ENCODE measurements at places on chromosomes 3 and 15.
A peak's percentile ranks its signal among the peaks of the same experiment; 100 is the strongest.

GRCh38 chr3:3708769-3709115, 90.5 kb upstream of the LRRN1 start:
- no peak for DNase-seq

GRCh38 chr15:70855764-70856163, 1.8 kb upstream of the LARP6 start:
- DNase-seq: no peak

DNA sequence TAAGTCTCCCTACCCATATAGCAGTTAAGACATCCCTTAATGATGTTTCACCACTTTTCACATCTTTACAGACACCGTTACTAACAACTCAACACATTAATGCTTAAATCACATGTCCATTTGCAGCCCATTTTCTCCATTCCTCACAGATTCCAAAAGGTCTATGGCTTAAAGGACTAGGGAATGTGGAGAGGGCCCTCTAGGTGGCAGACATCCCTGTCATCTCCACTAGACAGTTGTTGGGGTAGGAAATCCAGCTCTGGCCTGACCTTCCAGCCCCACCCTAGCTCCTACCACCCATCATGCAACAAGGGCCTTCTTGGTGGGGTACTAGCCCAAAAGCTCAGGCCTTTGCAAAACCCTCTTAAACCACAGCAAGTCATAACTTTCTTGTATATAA, 25.2 kb downstream of the CPEB1 start:
- DNase-seq: no peak

- no peak for DNase-seq
These were observed 41.6 kb downstream of the ZIC4 start for GRCh38 chr3:147364771-147365170.

DNA sequence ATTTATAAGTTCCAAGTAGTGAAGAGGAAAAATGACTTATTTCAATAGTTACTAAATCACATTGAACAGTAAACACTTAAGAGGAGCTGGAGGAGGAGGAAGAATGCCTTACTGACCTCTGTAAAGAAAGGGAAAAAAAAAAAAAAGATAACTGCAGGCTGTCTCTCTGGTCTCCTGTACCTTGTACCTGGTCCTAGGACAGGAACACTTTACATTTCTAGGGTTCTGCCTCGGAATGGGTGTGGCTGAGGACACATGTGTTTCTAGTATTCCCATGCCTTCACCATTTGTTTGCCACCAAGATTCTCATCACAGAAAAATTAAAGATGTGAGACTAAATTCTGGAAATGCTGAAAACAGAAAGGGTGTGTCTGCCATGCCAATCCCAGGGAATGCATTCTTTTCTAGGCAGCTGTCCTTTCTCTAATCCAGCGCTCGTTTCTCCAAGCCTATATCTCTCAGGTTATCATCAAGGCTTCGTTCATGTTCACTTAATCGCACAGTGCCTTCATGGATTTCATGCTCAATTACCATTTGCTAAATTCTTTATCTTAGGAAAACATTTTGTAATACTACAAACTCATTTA, 1208.3 kb downstream of the OTOL1 start:
- DNase-seq: no peak

DNA sequence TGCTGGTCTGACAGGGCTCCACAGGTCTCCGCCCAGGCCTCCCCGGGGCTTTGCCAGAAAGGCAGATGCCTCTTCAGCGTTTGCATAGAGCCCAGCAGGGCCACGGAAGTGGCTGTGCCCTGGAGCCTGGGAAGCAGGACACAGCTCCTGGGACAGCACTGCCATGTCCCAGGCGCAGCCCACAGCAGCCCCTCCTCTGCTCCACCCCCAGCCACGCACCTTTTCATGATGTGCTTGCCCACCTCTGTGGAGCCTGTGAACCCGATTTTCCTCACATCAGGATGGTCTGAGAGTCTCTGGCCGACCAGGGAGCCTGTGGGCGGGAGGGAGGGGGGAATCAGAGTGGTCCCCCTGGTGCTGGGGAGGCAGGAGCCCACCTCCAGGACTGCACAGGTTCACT, 33.9 kb upstream of the SLC41A3 start:
- DNase-seq: no peak

- no peak for DNase-seq
These were observed 337.8 kb upstream of the NR2E3 start for GRCh38 chr15:71472566-71472965.

DNA sequence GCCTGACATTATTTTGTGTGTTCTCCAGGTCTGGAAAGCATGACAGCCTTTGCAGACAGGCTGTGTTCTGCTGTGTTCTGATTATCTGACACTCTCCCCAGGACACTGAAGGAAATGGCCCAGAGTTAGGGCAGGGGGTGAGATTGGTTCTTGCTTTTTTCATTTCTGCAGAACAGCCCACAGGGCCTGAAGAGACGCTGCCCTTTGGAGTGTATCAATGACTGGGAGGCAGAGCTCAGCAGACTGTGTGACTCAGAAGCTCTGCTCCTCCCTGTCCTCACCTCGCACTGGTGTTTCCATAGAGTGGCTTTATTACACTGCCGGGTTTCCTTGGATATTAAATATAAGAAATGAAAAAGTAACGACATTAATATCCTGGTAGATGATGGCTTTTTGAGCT, 523.6 kb downstream of the NTRK3 start:
- DNase-seq: peak; percentile 33

All from Caki2 (cell line).